ENCODE measurements at places on chromosomes 6 and 20. TPM values are rescaled to one million over a fixed set of nuclear protein-coding genes. Genes with fewer than 3 reads are reported as not detected.

The RBPJL gene
- total RNA-seq: not detected

The COL11A2 gene
- total RNA-seq: 0.92 TPM

The SLC13A3 gene
- total RNA-seq: 0.02 TPM

The FOXA2 gene
- 19.2 TPM for total RNA-seq

The NRM gene
- 27.7 TPM for total RNA-seq

The GLP1R gene
- not detected for total RNA-seq

The LY86 gene
- not detected for total RNA-seq

The C6orf62 gene
- total RNA-seq: 63.4 TPM

The NUS1 gene
- total RNA-seq: 27.1 TPM

The SLC35D3 gene
- total RNA-seq: not detected

The NELFCD gene
- total RNA-seq: 46.0 TPM

The GSTA4 gene
- total RNA-seq: 7.9 TPM

The FOXS1 gene
- total RNA-seq: 0.53 TPM

The SLC17A3 gene
- 1.2 TPM for total RNA-seq

The RSPO3 gene
- total RNA-seq: 63.8 TPM

The SCUBE3 gene
- total RNA-seq: 0.05 TPM

The DCDC2 gene
- 1.9 TPM for total RNA-seq

The MEA1 gene
- total RNA-seq: 93.3 TPM

The POLR1C gene
- 45.8 TPM for total RNA-seq

The COL9A3 gene
- 0.49 TPM for total RNA-seq

The PRR18 gene
- 0.13 TPM for total RNA-seq

The RIMS1 gene
- total RNA-seq: not detected

The DUSP15 gene
- 0.87 TPM for total RNA-seq

The MCCD1 gene
- total RNA-seq: not detected

The CLVS2 gene
- 0.13 TPM for total RNA-seq

The DZANK1 gene
- 2.1 TPM for total RNA-seq

The MANEA gene
- total RNA-seq: 3.8 TPM

The TFAP2B gene
- not detected for total RNA-seq

The ANGPT4 gene
- total RNA-seq: 0.03 TPM

The TRIM31 gene
- total RNA-seq: 0.72 TPM

The HLA-G gene
- not detected for total RNA-seq

The CNR1 gene
- 2.4 TPM for total RNA-seq

The TNF gene
- total RNA-seq: not detected

The PBOV1 gene
- total RNA-seq: not detected

The MLN gene
- total RNA-seq: not detected

The DEFB114 gene
- not detected for total RNA-seq

The HLA-DRB5 gene
- total RNA-seq: not detected

The PDE7B gene
- total RNA-seq: 0.61 TPM

The ERVFRD-1 gene
- total RNA-seq: not detected

The PTK7 gene
- 3.7 TPM for total RNA-seq

The SOBP gene
- total RNA-seq: 0.60 TPM

The PAX1 gene
- 0.02 TPM for total RNA-seq

Measured in A549 treated with AZD2906 at 1 μM for 4 hours (cell line).